ENCODE measurements at places on chromosomes 6 and 20. TPM values are rescaled to one million over a fixed set of nuclear protein-coding genes. Genes with fewer than 3 reads are reported as not detected.

Gene CDC40
- 15.3 TPM for total RNA-seq

Gene NRSN1
- not detected for total RNA-seq

Gene CALHM4
- total RNA-seq, result not detected

Gene CRIP3
- not detected for total RNA-seq

Gene PLEKHG1
- total RNA-seq, result 4.5 TPM

Gene MARCKS
- 128 TPM for total RNA-seq

Gene BHLHE23
- not detected for total RNA-seq

Gene POU5F1
- total RNA-seq, result not detected

Gene OPN5
- total RNA-seq, result not detected

Gene CCM2L
- 0.23 TPM for total RNA-seq

Measured in smooth muscle cell of the coronary artery (primary cell).